ENCODE measurements at places on chromosomes 5 and 9. TPM values are rescaled to one million over a fixed set of nuclear protein-coding genes. Genes with fewer than 3 reads are reported as not detected.

- H3K4me3 ChIP-seq, result no peak overlapping the region
- H3K36me3 ChIP-seq, result no peaks in the 10 kb centered on the region
- DNase-seq, result no peak
- no peak overlapping the region for H3K27ac ChIP-seq
- no peaks in the 10 kb centered on the region for H3K4me1 ChIP-seq
Measured at GRCh38 chr5:107873877-107874276, 203.1 kb upstream of the EFNA5 start.

DNA sequence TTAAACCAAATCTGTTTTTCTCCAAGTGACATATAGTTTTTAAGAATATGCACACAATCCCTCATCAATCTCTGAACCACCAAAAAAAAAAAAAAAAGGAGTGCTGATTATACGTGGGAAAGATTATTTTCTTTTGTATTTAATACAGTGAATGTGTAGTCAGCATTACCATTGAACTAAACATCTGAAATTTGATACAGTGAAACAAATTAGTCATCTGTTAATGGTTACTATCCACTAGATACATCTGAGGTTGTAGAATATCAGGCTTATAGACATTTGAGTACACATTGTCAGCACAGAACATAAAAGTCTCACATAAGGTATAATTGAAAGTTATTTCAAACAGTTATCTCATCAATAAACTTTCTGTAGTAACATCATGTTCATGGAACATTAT, 87.0 kb downstream of the SLF1 start:
- no peak overlapping the region for H3K27ac ChIP-seq
- H3K4me3 ChIP-seq, result no peak overlapping the region
- peaks cover 4% of the 10 kb centered on the region for H3K4me1 ChIP-seq
- DNase-seq, result no peak
- H3K27me3 ChIP-seq, result no peaks in the 10 kb centered on the region

The ECSCR gene
- not detected for total RNA-seq

DNA sequence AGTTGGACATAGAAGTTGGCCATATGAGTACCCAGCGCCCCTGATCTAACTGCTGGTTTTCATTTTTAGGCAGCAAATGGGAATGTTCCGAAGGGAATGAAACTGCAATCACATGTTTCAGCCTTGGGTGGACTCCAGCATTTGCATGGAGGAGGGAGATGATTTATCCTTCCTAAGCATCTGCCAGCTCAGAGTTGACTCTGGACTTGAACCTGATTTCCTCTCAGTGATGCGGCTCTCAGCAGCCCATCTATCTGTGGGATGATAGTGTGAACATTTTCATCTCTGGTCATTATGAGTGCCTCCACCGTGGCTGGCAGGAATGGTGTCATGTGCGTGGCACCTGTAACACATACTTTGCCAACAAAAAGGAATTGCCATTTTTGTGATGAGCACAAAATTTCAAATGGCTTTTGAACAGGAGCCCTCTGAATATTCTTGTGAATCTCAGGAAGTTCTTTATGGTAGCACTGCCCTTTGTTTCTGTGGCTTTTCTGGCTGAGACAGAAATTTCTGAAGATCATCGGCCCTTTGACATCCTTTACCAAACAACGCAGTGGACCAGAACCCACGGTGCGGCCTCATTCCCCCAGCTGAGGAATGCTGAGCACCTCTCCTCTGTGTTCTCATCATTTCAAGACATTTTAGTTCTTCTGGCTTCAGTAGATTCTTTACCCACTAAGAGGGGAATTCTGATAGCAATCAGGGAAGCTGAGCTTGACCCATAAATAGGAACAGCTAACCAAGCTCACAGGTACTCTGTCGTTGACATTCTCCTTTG, 28.5 kb downstream of the FUBP3 start:
- H3K36me3 ChIP-seq, result peaks cover 4% of the 10 kb centered on the region
- no peaks in the 10 kb centered on the region for H3K4me1 ChIP-seq
- H3K27ac ChIP-seq, result no peak overlapping the region
- H3K27me3 ChIP-seq, result no peaks in the 10 kb centered on the region
- DNase-seq, result no peak
- H3K4me3 ChIP-seq, result no peak overlapping the region

GRCh38 chr5:39455645-39456044, 30.9 kb upstream of the DAB2 start:
- H3K36me3 ChIP-seq, result no peaks in the 10 kb centered on the region
- no peak overlapping the region for H3K27ac ChIP-seq
- H3K27me3 ChIP-seq, result no peaks in the 10 kb centered on the region

GRCh38 chr5:104347119-104347708, 784.6 kb upstream of the NUDT12 start:
- H3K4me1 ChIP-seq, result no peaks in the 10 kb centered on the region
- no peak overlapping the region for H3K4me3 ChIP-seq
- no peak for DNase-seq
- H3K36me3 ChIP-seq, result no peaks in the 10 kb centered on the region
- H3K27me3 ChIP-seq, result no peaks in the 10 kb centered on the region

DNA sequence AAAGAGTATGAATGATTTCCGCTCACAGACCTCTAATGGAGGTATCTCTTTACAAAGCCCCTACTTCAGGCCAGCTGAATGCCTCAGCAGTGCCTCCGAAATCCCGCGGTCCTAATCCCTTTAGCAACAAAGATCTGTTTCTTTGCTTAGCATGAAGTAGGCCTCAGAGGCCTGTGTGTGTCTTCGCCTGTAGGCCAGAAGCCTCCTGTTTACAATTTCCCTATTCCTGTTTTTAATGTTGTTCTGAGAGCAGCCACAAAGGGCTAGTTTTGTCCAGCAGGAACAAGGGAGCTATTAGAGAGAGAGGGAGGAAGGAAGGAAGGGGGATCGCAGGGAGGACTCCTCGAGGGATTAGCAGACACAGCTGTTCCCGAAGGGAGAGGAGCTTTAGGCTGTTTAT, 166.4 kb upstream of the SPRY4 start:
- no peak for DNase-seq
- no peaks in the 10 kb centered on the region for H3K36me3 ChIP-seq
- no peak overlapping the region for H3K27ac ChIP-seq

- no peaks in the 10 kb centered on the region for H3K27me3 ChIP-seq
- H3K4me1 ChIP-seq, result no peaks in the 10 kb centered on the region
- no peak for DNase-seq
Measured at GRCh38 chr9:77125665-77126064, 51.7 kb upstream of the VPS13A start.

The PTGS1 gene
- total RNA-seq, result 0.19 TPM

DNA sequence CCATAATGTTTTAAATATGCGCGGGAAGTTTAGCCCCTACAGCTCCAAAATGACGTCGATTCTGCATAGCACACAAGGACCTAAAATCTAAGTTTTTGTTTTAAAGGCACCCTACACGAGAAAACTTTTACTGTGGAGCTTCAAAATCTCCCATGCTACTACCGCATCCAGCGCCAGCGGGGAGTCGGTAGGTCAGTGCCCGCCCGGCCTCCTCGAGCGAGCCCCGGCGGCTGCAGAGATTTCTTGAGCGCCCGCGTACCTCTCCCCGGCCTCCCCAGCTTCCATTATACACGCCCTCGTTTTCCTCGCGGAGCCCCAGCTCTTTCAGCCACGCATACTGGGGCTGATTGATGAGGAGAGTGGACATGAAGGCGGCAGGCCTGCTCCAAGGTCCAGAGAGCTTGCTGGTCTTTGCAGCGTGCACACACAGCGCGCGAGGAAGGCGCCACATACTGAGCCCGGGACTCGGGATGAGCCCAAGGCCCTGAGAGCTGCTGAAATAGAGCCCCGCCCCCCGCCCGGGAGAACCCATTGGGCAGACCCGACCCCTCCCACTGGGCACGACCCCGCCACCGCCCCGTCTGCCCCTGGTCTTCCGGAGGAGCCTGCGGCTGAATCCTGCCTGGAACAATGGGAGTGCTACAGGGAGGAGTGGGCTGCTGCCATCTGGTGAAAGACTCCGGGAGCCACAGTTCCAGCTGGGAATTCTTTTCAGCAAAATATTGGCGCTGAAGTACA, at the start of gene ALDH7A1:
Gene ALDH7A1 (minus strand): TSS at position 472 of the 738 bp plus-strand sequence. CDS start 21 bp downstream, at position 451.
- H3K4me1 ChIP-seq, result peaks cover 20% of the 10 kb centered on the region
- no peaks in the 10 kb centered on the region for H3K36me3 ChIP-seq
- peak; percentile 97 for DNase-seq
- H3K4me3 ChIP-seq, result peak within 1 kb of the TSS; percentile 66
- peak within 1 kb of the TSS; percentile 91 for H3K27ac ChIP-seq

DNA sequence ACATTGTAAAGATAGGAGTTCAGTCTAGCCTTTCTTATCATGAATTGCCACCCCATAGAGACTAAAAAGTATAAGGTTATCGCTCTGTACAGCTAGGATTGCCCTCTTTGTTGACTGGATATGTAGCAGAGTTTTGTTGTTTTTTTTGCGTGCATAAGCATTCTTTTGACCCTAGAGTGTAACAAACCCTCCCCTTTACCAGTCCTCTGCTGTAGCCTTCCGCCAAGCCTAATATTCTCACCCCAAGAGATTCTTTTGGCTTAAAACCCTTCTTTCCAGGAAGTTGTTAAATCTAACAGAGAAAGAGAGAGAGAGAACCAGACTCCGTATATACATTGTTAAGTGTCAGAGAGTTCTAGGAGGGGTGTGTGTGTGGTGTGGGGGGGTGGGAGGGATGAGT, 113.9 kb downstream of the FGF1 start:
- no peaks in the 10 kb centered on the region for H3K4me1 ChIP-seq
- no peak overlapping the region for H3K4me3 ChIP-seq
- H3K27me3 ChIP-seq, result no peaks in the 10 kb centered on the region
- no peak overlapping the region for H3K27ac ChIP-seq
- H3K36me3 ChIP-seq, result no peaks in the 10 kb centered on the region

The MARCOL gene
- not detected for total RNA-seq

GRCh38 chr9:119334745-119335144, 34.5 kb downstream of the BRINP1 start:
- no peak for DNase-seq
- H3K36me3 ChIP-seq, result no peaks in the 10 kb centered on the region
- H3K4me3 ChIP-seq, result no peak overlapping the region
- H3K27me3 ChIP-seq, result no peaks in the 10 kb centered on the region
- no peaks in the 10 kb centered on the region for H3K4me1 ChIP-seq
- no peak overlapping the region for H3K27ac ChIP-seq

The PCDHB15 gene
- not detected for total RNA-seq

All from Caco-2 (cell line).